ENCODE measurements at places on chromosomes 5 and 9.

DNA sequence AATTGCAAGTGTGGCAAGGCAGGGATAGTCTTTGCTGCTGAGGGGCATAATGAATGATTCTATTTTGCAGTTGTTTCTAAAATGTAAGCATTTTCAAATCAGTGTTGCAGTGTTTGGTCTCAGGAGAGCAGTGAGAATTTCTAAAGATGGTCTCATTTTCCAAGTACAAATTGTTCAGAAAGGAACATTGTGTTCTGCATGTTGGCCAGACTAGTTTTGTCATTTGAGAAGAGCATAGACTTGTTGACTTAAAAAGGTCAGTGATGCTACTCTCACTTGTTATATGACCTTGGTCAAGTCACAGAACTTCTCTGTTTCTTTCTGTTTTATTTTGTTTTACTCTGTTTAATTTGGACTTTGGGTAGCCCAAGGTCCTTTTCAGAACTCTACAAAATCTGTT is 344.6 kb downstream of the OSTF1 start:
- no peak for DNase-seq

GRCh38 chr9:94017939-94018531 is 62.9 kb upstream of the BARX1 start:
- DNase-seq = no peak

GRCh38 chr5:148452499-148453193 is 68.9 kb downstream of the FBXO38 start:
- no peak for DNase-seq

DNA sequence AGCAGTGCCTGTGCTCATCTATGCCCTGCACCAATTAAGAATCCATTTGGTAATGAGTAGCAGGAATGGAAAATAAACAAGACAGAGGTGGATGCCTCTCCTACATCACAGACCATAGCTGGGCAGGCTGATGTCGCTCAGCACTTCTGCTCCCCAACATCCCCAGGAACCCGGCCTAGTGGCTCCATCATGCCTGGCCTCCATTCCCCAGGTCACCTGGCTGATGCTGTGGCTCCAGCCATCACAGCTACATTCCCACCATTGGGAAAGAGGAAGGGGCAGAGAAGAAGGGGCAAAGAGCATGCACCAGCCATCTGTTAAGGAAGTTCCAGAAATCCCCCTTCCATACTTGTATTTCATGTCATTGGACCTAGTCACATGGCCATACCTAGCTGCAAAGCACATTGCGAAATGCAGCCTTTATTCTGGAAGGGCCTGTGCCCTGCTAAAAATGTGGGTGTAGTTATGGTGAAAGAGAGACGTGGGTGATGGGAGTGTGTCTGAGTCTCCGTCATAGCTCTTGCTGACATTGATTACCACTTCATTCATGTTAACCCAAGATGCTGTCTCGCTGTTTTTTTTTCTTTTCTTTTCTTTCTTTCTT is 86.1 kb upstream of the ADAMTS2 start:
- DNase-seq = no peak

- no peak for DNase-seq
Measured at GRCh38 chr5:149618581-149619248, 37.4 kb downstream of the ARHGEF37 start.

DNA sequence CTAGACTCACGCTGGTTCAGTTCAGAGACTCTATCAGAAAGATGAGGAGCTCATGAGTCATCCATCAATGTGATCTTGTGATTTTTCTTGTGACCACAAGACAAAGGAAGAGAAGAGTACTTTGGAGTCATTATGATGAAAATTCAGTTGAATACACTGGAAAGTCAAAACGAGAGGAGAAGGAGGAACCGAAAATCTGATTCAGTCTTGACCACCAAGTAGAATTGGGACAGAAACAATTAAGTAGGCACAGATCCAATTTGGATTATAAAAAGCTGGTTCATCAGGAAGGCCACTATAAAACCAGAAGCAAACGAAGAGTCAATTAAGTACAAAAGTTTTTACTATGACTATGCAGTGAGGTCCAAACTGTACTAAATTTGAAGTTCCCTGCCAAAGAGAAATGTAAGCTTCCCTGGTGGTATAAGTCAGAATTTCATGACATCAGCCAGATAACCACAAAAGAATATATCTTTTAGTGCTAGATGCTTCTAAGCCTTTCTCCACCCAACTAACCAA is 90.9 kb downstream of the THBS4 start:
- no peak for DNase-seq

DNA sequence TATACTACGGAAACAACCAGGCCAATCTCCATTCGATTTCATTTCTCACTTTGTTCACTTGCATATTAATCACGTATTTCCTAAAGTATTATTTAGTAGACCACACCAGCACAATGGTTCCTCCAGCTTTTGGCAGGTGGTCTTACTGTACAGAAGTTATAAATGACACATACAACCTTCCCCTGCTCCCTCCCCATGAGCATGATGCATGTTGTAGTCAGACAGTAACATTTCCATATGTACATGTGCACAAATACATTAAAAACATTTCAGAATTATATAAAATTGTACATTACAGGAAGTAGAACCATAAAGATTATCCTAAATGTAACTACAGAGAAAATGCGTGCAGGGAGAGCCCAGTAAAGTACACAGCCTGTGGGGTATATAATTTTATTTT is 17.0 kb downstream of the SRP19 start:
- DNase-seq = no peak

GRCh38 chr5:137374110-137374714 is 124.9 kb downstream of the SPOCK1 start:
- no peak for DNase-seq

- no peak for DNase-seq
Measured at GRCh38 chr9:121572581-121572980, 72.9 kb upstream of the GGTA1 start.

GRCh38 chr5:132096904-132097303 is 23.3 kb downstream of the CSF2 start:
- DNase-seq = no peak

DNA sequence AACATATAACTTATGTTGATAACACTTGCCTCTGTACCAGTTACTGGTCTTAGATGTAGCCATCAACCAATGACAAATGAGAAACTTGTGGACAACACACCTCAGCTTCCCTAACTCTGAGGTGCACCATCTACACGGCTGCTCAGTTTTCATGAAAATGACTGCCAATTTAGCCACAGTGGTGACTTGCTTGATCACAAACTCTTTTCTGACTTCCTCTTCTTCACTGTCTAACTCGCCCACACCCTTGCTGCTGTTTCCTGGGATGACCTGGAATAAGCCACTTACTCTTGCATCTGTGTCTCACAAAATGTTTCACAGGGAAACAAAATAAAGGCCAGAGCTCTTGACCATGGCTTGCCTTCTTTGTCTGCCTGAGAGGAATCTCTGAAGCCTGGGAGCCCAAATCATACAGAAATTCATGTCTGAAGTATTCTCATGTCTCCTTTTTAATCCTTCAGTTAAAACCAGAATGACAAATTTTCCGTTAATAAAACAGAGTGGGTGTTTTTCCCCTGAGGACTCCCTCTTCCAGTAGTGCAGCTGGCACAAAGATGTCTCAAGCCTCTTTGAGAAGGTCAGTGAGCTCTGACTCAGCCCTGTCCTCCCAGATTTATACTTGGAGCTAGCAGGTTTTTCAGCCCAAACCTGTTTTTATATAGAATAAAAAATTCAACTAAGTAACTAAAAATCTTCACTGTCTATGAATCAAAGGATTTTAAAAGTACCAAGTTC is 126.5 kb upstream of the PAM start:
- no peak for DNase-seq

- no peak for DNase-seq
Measured at GRCh38 chr5:38414348-38414747, 142.1 kb downstream of the LIFR start.

DNA sequence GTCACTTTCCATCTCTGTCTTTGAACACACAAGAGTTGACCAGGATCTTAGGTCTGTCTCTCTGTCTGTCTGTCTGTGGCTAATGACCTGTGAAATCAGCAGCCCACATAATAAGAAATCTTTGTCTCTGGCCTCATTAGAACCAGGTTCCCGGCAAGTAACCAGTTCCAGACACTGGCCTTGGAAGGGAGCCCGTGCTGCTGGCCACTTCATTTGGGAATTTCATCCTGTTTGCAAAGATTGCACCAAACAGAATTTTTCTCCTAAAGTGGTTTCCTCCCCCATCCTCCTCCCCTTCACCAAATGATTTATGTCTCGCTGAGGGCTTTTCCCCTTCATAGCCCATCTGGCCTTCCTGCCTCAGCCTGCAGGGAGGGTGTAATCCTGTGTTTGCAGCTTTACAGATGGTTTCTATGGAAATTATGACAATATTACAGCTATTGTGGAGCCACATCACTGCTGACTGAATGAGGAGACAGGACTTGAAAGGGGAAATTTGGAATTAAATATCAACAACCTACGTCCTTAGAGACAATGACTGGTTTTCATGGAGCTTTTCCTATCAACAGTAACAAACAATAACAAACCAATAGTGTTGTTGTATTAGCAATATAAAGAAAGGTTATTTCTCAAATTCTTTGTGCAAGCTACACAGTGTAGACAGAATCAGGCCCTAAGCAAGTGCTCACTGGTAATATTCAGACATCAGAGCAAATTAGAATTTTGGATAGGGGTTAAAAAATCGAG is 25.7 kb downstream of the DPYSL3 start:
- DNase-seq = no peak

DNA sequence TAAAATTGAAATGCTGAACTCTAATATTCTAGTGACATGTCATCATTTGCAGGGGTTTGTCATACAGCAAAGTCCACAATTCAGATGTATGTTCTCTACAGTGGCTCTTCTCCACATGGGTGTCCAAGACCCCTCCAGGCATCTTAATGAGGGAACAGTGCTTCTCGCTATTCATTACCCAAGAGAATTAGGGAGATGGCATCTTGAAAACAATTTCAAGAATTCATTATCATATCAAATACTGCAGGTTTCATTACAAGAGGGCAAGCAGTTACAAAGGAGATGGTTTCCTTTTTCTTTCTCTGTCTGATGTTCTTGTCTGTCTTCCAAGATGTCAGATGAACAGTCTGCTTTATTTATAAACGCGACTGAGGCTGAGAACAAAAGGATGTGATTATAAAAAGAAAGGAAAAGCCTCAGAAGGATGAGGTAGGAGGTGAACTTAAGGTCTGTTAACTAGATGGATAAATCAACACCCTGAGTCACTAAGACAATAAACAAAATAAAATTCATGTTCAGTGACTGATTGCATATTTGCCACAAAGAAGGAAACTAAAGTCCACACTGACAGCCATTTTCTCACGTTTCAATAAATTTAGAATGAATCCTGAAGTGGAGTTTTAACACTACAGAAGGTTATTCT is 326.7 kb upstream of the EFNA5 start:
- no peak for DNase-seq

GRCh38 chr5:140292212-140293036 is 10.5 kb downstream of the PFDN1 start:
- no peak for DNase-seq

GRCh38 chr9:132037458-132037857 is 42.2 kb downstream of the MED27 start:
- DNase-seq = no peak

DNA sequence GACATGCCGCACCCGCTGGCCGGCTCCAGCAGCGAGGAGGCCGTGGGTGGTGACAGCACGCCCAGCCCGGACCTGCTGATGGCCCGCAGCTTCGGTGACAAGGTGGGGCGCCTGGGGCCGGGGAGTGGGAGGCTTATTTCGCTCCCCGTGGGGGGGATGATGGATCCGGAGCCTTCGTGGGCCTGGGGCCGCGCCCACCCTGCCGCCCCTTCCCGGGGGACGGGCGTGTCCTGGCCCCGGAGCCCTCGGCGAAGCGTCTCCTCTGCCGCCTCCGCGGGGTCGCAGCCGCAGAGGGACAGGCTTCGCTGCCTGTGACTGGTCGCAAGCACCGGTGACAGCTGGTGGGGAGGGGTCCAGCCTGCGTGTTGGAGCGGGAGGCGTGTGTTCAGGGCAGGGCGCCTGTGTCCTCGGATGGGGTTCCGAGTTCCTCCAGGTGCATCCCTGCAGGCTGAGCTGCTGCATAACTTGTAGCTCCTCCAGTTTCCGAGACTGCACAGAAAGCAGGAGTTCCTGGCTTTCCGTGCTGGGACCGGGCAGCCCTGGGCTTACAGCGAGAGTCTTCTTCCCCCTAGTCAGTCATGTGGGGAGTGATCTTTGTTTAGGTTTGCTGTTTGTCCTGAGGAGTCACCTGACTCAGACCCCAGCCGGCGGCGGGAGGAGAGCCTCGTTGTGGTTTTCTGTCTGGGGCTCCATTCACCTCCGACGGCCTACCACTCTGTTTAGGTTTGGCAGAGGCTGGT is 666 bp downstream of the SNX30 start:
- no peak for DNase-seq

GRCh38 chr9:126160067-126160853 is 166.4 kb upstream of the MVB12B start:
- no peak for DNase-seq

- no peak for DNase-seq
Measured at GRCh38 chr5:41856644-41857491, 13.4 kb downstream of the OXCT1 start.

DNA sequence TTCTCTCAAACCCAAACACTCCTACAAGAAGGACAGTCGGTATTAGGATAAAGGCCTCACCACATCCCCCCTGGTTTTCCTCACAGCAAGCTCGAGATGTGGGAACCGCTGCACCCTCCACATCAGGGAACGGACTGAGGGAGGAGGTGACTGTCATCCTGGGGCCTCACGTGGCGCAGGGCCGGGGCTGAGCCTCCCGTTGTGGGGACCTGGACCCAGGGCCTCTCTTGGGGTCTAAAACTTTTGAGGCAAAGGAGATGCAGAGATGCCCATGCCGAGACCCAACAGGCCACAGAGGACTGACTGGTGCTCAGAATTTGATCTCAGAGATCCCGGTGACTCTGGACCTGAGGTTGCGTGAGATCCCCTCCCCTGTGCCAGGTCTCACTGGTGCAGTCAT is 72.7 kb downstream of the MRPL36 start:
- no peak for DNase-seq

GRCh38 chr9:99197987-99198386 is 23.8 kb downstream of the ALG2 start:
- no peak for DNase-seq

GRCh38 chr5:10594591-10595210 is 30.8 kb downstream of the ANKRD33B start:
- no peak for DNase-seq

- DNase-seq = no peak
Measured at GRCh38 chr9:126248680-126249079, 77.9 kb upstream of the MVB12B start.

- DNase-seq = no peak
Measured at GRCh38 chr5:127359502-127359901, 68.9 kb downstream of the MEGF10 start.

GRCh38 chr9:134355561-134356279 is 29.5 kb downstream of the RXRA start:
- DNase-seq = no peak

GRCh38 chr5:169670769-169671525 is 33.9 kb downstream of the DOCK2 start:
- DNase-seq = no peak

Data from stimulated activated CD4-positive, alpha-beta T cell treated with anti-CD3 and anti-CD28 coated beads, Interleukin-15, amount 100 ng/mL, for 1 hour (primary cell).